ENCODE measurements at places on chromosomes 4 and X. TPM values are rescaled to one million over a fixed set of nuclear protein-coding genes. Genes with fewer than 3 reads are reported as not detected.

DNA sequence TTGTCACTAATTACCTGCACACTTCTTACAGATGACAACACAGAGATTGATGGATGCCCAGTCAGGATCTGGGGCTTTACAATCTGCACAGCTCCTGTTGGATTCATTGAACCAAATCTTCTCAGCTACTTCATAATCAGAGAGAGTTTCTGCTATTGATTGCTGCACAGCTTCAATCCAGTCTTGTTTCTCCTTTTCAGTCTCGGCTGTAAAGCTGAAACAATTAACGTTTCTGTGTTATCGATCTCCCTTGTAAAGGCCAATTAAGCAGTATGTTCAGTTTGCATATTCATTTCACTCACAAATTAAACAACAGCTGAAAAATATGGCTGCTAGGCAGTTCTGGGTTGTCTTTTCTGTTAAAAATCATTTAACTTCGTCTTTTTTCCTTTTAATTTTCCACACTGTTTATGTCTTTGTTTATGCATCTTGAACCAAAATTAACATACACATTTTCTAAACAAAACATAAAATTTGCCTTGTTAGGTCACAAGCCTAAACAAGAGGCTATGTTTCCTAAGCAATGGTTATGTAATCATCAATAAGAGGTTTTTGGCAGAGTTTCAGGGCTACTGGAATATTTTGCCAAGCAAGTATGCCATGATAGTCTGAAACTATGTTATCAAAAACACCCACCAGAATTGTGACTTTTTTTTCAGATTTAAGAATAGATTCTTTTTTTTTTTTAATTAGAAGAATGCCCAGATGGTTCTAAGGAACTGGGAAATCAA, 79.2 kb downstream of the ARAP2 start:
- H3K27me3 ChIP-seq = no peaks in the 10 kb centered on the region
- no peaks in the 10 kb centered on the region for H3K36me3 ChIP-seq
- no peak overlapping the region for H3K4me3 ChIP-seq
- no peak overlapping the region for H3K27ac ChIP-seq
- H3K4me1 ChIP-seq = no peaks in the 10 kb centered on the region

- no peak for DNase-seq
- peaks cover 1% of the 10 kb centered on the region for H3K27me3 ChIP-seq
- peaks cover 15% of the 10 kb centered on the region for H3K4me1 ChIP-seq
Measured at GRCh38 chr4:6320663-6321062, 51.0 kb downstream of the WFS1 start.

- DNase-seq = no peak
- no peak overlapping the region for H3K27ac ChIP-seq
- no peaks in the 10 kb centered on the region for H3K36me3 ChIP-seq
- H3K4me3 ChIP-seq = no peak overlapping the region
- H3K27me3 ChIP-seq = peaks cover 2% of the 10 kb centered on the region
Measured at GRCh38 chr4:154611833-154612232, 623 bp downstream of the FGG start.

Gene ZNF275
- 14.9 TPM for total RNA-seq

DNA sequence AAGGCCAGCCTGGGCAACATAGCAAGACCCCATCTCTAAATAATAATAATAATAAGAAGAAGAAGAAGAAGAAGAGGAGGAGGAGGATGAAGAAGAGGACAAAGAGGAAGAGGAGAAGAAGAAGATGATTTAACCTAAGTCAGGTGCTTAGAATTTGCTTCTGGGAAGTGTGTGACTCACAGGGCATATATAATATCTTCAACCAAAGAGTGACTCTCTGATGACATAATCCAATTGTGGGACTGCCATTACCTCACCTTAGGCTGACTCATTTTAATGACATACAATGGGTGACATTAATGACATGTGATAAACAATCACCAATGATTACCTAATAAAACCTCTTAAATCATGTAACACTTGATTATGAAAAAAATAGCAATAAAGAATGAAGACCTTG, 32.7 kb upstream of the MBTPS2 start:
- H3K4me3 ChIP-seq = no peak overlapping the region
- H3K27ac ChIP-seq = no peak overlapping the region
- no peaks in the 10 kb centered on the region for H3K4me1 ChIP-seq
- H3K36me3 ChIP-seq = no peaks in the 10 kb centered on the region
- DNase-seq = peak; percentile 6
- H3K27me3 ChIP-seq = no peaks in the 10 kb centered on the region

- H3K27me3 ChIP-seq = peaks cover 40% of the 10 kb centered on the region
- H3K4me3 ChIP-seq = no peak overlapping the region
- no peak for DNase-seq
- H3K4me1 ChIP-seq = peaks cover 10% of the 10 kb centered on the region
Measured at GRCh38 chr4:76895619-76896018, 2.3 kb downstream of the SOWAHB start.

Gene OPHN1
- total RNA-seq = 3.7 TPM

- no peaks in the 10 kb centered on the region for H3K27me3 ChIP-seq
- no peaks in the 10 kb centered on the region for H3K36me3 ChIP-seq
- DNase-seq = no peak
- no peak overlapping the region for H3K4me3 ChIP-seq
Measured at GRCh38 chr4:6189511-6189910, 10.8 kb downstream of the JAKMIP1 start.

DNA sequence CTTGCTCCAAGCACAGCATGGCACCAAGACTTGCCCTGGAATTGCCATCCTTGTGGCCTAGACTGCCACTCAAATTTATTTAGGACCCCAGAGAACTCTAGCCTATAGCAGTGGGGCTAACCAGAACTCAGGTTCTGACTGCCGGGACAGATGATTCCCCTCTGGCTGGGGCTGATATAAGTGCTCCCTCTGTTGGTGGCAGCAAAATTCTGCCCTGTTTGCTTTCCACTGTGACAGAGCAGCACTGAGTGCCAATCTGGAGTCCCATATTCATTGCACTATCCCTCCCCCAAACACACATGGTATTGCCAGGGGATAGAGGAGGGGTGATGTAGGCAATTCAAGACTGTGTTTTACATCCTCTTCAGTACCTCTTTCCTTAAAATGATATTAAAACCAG, 1081.9 kb downstream of the FAT4 start:
- DNase-seq = no peak
- H3K4me1 ChIP-seq = no peaks in the 10 kb centered on the region
- no peak overlapping the region for H3K27ac ChIP-seq
- H3K27me3 ChIP-seq = no peaks in the 10 kb centered on the region

Gene PHOX2B
- total RNA-seq = not detected

- no peak for DNase-seq
- no peak overlapping the region for H3K27ac ChIP-seq
- no peaks in the 10 kb centered on the region for H3K36me3 ChIP-seq
- H3K4me1 ChIP-seq = no peaks in the 10 kb centered on the region
- no peak overlapping the region for H3K4me3 ChIP-seq
- H3K27me3 ChIP-seq = no peaks in the 10 kb centered on the region
Measured at GRCh38 chrX:153319295-153320046, 2.1 kb downstream of the PNMA6F start.

GRCh38 chr4:1300466-1301455, 11.1 kb downstream of the MAEA start:
- peaks cover 7% of the 10 kb centered on the region for H3K4me1 ChIP-seq
- no peaks in the 10 kb centered on the region for H3K27me3 ChIP-seq
- H3K4me3 ChIP-seq = no peak overlapping the region
- H3K36me3 ChIP-seq = peaks cover 8% of the 10 kb centered on the region
- DNase-seq = peak; percentile 51
- peak overlapping the region; percentile 17 for H3K27ac ChIP-seq

DNA sequence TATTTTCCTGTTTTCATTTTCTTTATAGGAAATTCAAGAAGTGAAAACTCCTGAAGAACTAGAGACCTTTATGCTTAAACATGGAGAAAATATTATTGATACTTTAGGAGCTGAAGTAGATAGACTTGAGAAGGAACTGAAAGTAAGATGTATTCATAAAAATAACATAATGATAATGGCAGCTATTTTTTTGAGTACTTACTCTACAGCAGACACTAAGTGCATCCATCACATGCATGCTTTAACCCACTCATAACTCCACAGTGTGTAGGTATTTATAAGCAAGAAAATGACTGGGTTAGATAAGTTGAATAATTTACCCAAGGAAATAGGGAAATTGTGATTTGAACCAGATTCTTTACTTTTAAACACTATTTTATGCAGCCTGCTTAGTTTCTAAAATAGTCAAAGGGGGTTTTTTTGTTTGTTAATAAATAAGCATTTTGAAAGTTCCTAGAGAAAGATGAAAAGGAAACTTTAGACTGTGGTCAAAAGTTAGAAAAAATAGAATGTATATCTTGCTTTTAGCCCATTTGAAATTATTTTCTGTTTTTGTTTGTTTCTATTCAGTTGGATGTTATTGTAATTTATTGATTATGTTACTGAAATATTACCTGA, 74.2 kb downstream of the BEND4 start:
- no peaks in the 10 kb centered on the region for H3K27me3 ChIP-seq
- no peaks in the 10 kb centered on the region for H3K4me1 ChIP-seq
- H3K4me3 ChIP-seq = no peak overlapping the region
- no peak overlapping the region for H3K27ac ChIP-seq

- no peak overlapping the region for H3K4me3 ChIP-seq
- H3K27ac ChIP-seq = no peak overlapping the region
- H3K27me3 ChIP-seq = no peaks in the 10 kb centered on the region
Measured at GRCh38 chr4:89416960-89417359, 109.4 kb upstream of the GPRIN3 start.

Gene HDX
- 8.9 TPM for total RNA-seq

- peaks cover 4% of the 10 kb centered on the region for H3K4me1 ChIP-seq
- no peaks in the 10 kb centered on the region for H3K27me3 ChIP-seq
- H3K4me3 ChIP-seq = no peak overlapping the region
- H3K36me3 ChIP-seq = no peaks in the 10 kb centered on the region
- H3K27ac ChIP-seq = no peak overlapping the region
Measured at GRCh38 chrX:20378233-20378920, 111.7 kb upstream of the RPS6KA3 start.

Gene NPY5R
- not detected for total RNA-seq

GRCh38 chrX:136196691-136197155, 49.4 kb downstream of the FHL1 start:
- peaks cover 20% of the 10 kb centered on the region for H3K4me1 ChIP-seq
- H3K27me3 ChIP-seq = no peaks in the 10 kb centered on the region
- H3K27ac ChIP-seq = no peak overlapping the region

DNA sequence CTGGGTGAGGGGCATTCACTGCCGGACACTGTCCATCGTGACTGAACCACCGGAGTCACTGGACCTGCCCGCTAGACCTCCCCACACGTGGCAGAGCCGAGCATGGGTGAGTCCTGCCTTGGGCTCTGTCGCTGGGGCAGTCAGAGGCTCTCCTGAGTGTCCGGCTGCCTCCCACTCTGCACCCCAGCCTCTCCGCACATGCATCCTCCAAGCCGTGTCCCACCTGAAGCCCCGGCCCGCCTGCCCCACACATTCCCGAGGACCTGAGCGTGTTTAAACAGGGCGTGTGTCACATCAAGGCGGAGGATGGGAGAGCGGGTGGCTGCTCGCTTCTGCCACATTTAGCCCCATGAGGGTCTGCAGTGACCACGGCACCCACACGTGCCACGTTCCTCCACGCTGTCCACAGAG, 4.7 kb downstream of the CPLX1 start:
- H3K4me1 ChIP-seq = no peaks in the 10 kb centered on the region
- no peak for DNase-seq
- no peak overlapping the region for H3K4me3 ChIP-seq
- H3K27ac ChIP-seq = no peak overlapping the region
- peaks cover 38% of the 10 kb centered on the region for H3K27me3 ChIP-seq

GRCh38 chrX:7191681-7192110, 43.7 kb upstream of the PUDP start:
- H3K4me1 ChIP-seq = no peaks in the 10 kb centered on the region
- no peaks in the 10 kb centered on the region for H3K27me3 ChIP-seq
- H3K36me3 ChIP-seq = no peaks in the 10 kb centered on the region
- H3K4me3 ChIP-seq = no peak overlapping the region

DNA sequence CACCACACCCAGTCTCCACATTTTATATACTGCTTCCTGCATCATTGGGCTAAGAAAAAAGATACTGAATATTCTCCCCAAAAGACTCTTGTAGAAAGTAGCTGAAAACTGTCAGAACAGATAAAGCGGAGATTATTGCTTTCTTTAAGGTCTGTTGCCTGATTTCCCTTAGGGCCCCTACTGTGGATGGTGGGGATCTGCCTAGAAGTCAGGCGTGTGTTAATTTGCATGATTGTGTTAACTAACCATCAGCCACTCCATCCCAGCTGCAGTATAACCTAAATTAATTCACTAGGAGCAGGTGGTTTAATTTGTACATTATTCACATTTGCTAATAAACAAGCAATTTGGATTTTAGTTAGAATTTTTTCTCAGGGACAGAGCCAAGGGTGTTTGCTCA, 360.3 kb downstream of the FBXW7 start:
- H3K4me3 ChIP-seq = no peak overlapping the region
- no peak for DNase-seq
- H3K4me1 ChIP-seq = no peaks in the 10 kb centered on the region
- no peak overlapping the region for H3K27ac ChIP-seq
- no peaks in the 10 kb centered on the region for H3K36me3 ChIP-seq
- H3K27me3 ChIP-seq = peaks cover 4% of the 10 kb centered on the region

GRCh38 chrX:3529466-3530010, 183.1 kb upstream of the MXRA5 start:
- H3K36me3 ChIP-seq = no peaks in the 10 kb centered on the region
- no peak overlapping the region for H3K27ac ChIP-seq
- H3K27me3 ChIP-seq = no peaks in the 10 kb centered on the region
- peaks cover 12% of the 10 kb centered on the region for H3K4me1 ChIP-seq

DNA sequence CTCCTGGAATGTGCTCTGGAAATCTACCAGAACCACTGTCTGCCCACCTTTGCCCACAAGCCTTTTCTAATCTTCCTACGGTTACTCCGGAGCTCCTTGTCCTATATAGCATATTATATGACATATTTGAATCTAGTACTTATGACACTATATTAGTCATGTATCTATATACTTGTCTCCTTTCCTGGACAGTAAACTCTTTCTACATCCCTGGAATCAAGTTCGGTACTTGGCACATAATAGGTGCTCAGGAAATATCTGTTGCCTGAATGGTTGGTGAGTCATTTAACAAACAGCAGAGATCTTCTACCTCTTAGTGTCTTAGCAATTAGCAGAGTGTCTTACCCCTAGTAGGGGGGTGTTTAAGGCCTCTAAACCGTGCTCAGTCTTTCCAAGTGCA, 123.6 kb downstream of the RELL1 start:
- no peaks in the 10 kb centered on the region for H3K4me1 ChIP-seq
- no peaks in the 10 kb centered on the region for H3K27me3 ChIP-seq
- H3K4me3 ChIP-seq = no peak overlapping the region
- H3K36me3 ChIP-seq = no peaks in the 10 kb centered on the region
- no peak overlapping the region for H3K27ac ChIP-seq
- DNase-seq = peak; percentile 62

Gene TMPRSS11D
- total RNA-seq = not detected

DNA sequence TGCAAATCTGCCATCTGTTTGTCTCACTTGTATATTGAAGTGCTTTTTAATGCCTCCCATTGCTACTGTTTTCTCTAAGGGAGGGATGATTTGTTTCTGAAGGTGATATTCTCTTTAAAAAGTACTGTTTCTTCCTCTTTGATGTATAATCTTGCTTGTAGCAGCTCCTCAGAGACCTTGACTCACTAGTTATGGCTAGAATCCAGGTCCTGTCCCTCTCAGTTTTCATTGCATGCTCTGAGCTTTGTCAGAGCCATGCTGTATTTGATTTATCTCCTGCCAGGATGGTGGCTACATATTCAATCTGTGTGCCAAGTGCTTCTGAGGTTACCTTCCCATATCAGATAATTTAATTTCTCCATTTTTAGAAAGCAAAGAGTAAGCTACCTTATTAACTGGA, 56.0 kb downstream of the GLUD2 start:
- H3K36me3 ChIP-seq = no peaks in the 10 kb centered on the region
- no peak overlapping the region for H3K4me3 ChIP-seq
- no peaks in the 10 kb centered on the region for H3K27me3 ChIP-seq
- no peaks in the 10 kb centered on the region for H3K4me1 ChIP-seq
- no peak for DNase-seq
- H3K27ac ChIP-seq = no peak overlapping the region

GRCh38 chr4:174316954-174317353, 33.2 kb downstream of the CEP44 start:
- no peak overlapping the region for H3K4me3 ChIP-seq
- no peak overlapping the region for H3K27ac ChIP-seq
- no peaks in the 10 kb centered on the region for H3K27me3 ChIP-seq
- peak; percentile 33 for DNase-seq

Data from astrocyte (in vitro differentiated cells and primary cell).